ENCODE measurements at places on chromosomes 6 and 20.

DNA sequence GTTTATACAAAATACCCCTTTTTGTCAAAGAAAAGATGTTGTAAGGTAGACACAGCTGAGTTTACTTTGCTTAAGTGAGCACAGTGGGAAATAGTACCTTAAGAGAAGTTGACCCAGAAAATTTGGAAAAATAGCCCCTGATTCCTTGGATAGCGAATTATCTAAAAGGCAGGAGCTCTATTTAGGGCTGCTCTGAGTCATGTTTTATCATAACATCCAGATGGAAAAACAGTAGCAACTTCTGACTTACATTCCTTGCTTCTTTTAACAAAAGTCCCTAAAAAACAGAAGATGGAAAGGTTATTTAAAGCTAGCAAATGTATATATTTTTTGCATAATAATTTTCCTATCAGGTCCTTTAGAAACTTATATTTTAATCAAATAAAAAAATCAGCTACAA is 59.0 kb downstream of the THEMIS start:
- DNase-seq: no peak

DNA sequence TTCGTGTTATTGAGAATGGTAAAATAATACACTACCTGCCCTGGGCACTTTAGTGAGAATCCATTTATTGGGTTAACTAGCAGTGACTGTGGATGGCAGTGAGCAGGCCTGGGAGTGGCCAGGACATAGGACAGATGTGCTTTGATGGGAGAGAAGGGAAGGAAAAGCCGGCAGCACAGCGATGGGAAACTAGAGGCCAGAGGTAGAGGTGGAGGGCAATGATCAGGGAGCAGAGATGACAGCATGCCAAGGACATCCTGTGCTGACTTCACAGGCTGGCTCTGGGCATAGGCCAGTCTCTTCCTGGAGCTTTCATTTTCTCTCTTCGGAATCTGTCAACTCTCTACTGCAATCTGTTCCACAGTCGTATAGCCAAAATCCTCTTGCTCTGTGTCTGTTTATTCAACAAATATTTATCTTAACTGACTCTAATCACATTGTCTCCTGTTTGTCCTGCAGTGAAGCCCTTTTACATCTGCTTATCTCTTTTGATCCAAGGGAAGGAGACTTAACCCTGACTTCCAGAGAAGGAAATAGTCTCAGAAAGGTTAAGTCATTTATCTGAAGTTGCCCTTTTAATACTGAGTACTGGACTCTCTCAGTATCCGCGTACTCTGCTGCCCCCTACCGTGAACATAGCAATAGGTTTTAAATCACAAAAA is 18.4 kb upstream of the MMP24 start:
- DNase-seq: no peak

DNA sequence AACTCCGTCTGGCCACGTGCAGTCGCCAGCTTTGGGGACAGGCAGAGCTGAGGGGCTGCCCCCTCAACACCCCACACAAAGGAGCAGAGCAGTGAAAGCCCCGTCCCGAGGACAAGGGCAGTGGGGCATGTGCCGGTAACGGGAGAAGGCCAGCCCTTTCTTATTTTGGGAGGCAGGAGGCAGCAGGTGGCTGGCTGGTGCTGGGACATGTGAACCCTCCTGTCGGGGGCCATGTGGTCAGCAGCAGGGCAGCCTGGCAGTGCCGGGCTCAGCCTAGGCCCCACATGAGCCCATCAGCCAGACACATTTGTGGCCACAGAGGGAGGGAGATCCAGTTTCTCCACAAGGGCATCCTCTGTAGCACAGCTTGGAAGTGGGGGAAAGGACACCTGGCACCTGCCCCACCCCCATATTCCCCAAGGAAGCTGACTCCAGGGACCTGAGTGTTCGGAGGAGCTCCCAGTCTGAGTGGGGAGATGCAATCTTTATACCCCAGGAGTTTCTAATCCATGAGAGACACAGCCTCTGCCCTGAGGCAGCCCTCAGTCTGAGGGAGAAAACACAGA is 137.6 kb downstream of the MRPL14 start:
- DNase-seq: no peak

DNA sequence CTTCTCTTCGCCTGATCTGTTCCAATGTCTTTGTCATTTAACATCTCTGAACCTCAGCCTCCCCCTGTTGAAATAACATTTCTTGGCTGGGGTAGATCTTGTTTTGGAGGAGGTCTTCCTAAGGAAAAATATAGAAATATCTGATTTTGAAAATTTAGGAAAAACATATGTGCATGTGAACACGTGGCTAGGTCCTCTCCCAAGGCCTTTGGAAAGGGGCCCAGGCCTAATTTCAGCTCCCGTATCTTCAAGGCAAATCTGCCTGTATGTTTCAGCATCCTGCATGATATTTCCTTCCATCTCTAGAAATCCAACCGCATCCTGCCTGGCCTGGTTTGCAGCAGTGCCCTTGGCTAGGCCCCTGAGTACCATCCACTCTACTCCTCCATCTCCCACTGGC is 261.2 kb downstream of the PHACTR1 start:
- no peak for DNase-seq

GRCh38 chr6:17865243-17865642 is 122.2 kb downstream of the KIF13A start:
- no peak for DNase-seq

DNA sequence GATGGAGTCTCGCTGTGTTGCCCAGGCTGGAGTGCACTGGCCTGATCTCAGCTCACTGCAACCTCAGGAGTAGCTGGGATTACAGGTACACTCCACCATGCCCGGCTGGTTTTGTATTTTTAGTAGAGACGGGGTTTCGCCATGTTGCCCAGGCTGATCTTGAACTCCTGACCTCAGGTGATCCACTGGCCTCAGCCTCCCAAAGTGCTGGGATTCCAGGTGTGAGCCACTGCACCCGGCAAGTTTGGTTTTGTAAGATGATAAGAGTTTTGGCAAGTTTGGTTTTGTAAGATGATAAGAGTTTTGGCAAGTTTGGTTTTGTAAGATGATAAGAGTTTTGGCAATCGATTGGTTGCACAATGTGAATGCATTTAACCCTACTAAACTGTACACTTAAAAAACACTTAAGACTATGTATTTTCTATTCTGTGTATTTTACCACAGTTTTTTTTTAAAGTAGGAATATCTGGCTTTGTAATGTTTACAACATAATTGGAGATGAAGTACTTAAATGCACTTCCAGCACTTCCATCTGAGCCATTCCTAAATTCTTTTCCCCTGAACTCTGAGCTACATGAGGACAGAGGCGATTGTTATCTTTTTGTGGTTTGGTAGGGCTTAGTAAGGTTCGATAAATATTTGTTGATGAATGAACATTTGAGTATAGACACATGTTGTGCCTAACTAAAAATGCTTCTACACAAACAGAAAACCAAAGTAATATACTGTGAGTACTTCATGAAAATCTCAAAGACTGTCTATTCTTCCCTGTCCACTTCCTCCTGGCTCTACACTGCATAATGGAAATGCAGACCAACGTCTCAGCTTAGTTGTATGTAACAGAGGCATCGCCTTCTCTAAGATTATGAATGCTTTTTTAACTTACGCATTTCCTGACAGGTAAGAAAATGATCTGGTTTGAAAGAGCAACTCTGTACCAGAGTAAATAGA is 18.8 kb downstream of the SAMHD1 start:
- no peak for DNase-seq

GRCh38 chr20:38790200-38791053 is 15.1 kb upstream of the PPP1R16B start:
- no peak for DNase-seq

- DNase-seq: no peak
These were observed 255.5 kb downstream of the TAF4 start for GRCh38 chr20:61810066-61810737.

GRCh38 chr6:88748141-88748540 is 215.3 kb downstream of the RNGTT start:
- no peak for DNase-seq

- no peak for DNase-seq
These were observed 56.2 kb downstream of the ADGRF1 start for GRCh38 chr6:46985943-46986342.

DNA sequence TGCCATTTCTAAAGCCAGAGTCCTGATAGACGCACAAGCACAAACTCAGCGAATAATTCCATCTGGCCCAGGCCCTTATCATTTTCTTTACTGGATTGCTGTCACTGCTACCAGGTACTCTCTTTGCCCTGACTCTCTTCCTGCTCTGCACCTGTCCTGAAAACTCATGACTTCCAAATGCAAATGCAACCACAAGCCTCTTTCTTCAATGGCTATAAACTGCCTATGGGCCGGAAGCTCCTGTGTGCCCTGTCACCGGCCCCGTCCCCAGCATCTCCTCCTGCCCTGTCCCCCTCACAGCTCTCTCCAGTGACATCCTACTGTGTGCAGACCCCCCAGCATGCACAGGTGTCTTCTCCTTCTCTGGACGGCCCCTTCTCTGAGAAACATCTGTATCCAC is 302.6 kb downstream of the GMDS start:
- no peak for DNase-seq

- no peak for DNase-seq
These were observed 25.5 kb upstream of the NOL4L start for GRCh38 chr20:32610472-32611218.

DNA sequence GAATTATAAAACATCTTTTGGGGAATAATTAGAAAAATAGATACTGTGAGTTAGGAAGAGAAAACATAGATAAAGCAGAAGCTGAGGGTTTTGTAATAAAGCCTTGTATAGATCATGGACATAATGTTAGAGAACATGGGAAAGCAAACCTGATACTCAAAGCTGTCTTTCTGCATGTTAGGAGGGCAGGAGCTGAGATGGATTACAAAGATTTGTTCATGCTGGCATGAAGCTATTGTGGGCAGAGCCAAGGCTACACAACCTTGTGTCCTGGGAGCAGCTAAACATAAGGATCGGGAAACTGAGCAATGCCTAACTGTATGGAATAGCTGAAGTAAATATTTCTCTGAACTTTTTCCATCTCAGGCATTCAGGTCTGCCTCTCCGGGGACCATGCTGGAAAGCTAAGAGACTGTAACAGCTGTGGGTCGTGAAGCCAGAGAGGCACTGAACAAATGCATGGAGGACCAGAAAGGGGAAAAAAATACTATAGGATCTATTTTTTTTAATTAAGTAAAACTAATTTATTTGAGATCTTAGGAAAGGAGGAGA is 28.2 kb upstream of the CNKSR3 start:
- no peak for DNase-seq

DNA sequence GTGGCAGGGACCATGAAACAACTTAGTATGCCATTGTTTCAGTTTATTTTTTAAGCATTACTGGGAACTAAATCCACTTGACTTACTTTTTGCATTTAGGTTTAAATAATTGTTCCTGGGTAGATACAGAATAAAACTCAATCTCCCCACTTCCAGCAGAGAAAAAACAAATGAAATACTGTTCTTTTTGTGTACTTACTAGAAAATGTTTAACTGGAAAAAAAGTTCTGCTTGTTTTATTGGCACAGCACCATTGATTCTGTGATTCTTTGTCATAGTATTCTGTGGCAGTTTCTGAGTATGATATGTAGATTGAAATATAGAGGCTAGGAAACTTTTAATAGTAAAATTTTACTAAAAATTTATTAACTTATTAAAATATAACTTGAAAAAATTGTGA is 10.2 kb downstream of the ASXL1 start:
- no peak for DNase-seq

GRCh38 chr6:43012364-43012763 is 1.4 kb downstream of the MEA1 start:
- no peak for DNase-seq

GRCh38 chr20:32482442-32483261 is 102.5 kb downstream of the NOL4L start:
- no peak for DNase-seq

DNA sequence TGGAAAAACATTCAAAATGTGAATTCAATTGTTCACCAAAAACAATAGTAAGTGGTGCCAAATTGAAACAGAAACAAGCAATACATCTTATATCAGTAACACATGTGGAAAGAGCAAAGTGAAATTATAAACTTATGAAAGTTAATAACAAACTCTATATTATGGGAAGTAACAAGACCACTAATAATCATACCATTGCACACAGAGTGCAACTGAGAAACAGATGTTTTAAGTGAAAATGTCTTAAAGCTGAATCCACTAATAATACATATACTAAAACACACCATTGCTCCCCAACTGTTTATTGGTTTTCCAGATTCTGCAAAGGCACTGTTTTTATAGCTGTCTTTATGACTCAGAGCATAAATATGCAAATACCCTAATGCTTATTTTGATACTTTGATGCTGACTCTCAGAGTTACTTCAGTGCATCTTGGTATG is 292.3 kb downstream of the RFPL4B start:
- DNase-seq: no peak

- DNase-seq: no peak
These were observed 12.5 kb downstream of the CTNNBL1 start for GRCh38 chr20:37706298-37706697.

DNA sequence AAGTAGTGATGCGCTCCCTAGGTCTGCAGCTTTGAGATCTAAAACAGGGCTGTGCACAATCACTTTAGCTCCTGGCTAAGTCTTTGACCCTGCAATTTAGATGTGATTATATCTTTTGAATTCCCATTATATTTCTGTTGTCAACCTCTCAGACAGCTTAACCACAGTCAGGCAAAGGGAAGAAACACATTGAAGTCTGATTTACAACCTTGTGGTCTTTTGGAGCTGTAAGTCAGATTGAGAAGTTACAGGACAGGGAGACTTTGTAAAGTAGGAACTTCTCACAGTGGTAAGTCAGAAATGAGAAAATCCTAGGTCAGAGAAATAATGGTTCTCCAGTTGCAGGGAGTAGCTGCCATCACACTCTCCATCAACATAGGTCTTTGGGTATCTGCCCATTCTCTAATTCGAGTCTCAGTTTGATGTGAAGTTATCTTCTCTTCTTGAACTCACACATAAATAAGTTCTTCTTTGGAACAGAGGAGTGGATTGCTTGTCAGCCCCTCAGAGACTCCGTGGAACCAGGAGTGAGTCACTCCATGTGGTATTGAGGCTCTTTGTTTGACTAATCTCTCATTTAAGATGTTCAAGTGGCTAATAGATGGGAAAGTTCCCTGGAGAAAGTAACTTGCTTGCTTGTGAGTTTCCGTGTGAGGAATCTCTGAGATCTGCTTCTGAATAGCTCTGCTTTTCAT is 35.0 kb upstream of the SGK1 start:
- no peak for DNase-seq

- no peak for DNase-seq
These were observed 65.4 kb downstream of the PRND start for GRCh38 chr20:4787069-4787468.

GRCh38 chr6:27297857-27298730 is 14.0 kb downstream of the POM121L2 start:
- DNase-seq: no peak

GRCh38 chr6:15897063-15897876 is 231.6 kb upstream of the MYLIP start:
- no peak for DNase-seq

Data from cortex of kidney (tissue), 1 donor.